Activated CD8-positive, alpha-beta T cell treated with anti-CD3 and anti-CD28 coated beads, Interleukin-2, amount 10 ng/mL, durations not matched to agents 7 days and 5 days (primary cell): ENCODE measurements at places on chromosomes 12 and 14. TPM values are rescaled to one million over a fixed set of nuclear protein-coding genes. Genes with fewer than 3 reads are reported as not detected.
A peak's percentile ranks its signal among the peaks of the same experiment; 100 is the strongest.

- DNase-seq = no peak
Observed at GRCh38 chr12:29707846-29708245, 75.9 kb downstream of the TMTC1 start.

DNA sequence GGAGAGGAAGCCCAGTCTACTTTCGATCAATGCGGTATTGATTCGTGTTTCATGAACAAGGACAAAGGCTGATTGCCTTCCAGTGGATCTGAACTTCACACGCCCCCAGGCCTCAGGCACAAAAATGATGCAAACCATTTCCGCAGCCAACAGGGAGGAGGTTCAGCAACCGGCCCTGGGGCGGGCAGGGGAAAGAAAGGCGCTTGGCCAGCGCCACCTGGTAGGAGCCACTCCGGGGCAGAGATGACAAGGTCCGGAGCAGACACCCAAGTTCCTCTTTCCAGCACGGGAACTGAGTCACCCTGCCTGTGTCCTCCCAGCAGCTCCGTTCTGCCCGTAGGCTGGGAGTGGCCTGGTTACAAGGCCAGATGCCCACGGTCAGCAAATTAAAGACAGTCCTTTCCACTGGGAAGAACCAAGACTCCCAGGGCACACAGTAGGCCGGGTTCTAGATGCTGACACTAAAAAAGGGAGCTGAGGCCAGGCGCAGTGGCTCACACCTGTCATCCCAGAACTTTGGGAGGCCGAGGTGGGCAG is 136.3 kb downstream of the SCARB1 start:
- no peak for DNase-seq

The CIROP gene
- total RNA-seq = not detected

DNA sequence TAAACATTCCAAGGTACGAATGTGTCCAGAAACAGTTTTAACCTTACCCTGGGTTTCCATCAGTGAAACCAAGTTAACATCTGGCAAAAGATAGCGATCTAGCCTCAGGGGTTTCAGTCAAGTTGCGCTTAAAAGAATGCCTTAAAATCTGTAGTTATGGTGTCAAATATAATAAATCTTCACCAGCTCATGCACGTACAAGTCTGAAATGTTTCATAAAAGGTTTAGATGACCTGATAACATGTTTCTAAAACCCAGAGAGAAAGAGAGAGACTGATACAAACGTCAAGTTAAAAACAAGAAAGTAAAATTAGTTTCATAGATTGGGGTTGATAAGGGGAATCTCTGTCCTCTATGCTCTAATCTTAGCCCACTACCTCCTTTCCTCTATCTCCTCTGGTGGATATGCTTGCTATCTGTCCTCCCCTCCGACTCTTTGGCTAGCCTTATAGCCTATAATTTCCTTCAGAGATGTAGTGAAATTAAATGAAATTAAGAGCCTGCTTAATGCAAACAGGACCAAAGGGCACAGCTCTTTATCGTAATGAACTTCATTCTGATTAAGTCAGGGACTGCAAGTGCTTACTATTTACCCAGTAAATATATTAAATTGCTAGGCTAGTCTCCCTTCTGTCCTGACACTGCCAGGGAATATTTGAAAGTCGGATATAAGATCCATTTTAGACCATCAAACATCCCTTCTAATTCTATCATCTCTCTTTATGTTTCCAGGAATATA is 18.4 kb upstream of the FOS start:
- DNase-seq = no peak

DNA sequence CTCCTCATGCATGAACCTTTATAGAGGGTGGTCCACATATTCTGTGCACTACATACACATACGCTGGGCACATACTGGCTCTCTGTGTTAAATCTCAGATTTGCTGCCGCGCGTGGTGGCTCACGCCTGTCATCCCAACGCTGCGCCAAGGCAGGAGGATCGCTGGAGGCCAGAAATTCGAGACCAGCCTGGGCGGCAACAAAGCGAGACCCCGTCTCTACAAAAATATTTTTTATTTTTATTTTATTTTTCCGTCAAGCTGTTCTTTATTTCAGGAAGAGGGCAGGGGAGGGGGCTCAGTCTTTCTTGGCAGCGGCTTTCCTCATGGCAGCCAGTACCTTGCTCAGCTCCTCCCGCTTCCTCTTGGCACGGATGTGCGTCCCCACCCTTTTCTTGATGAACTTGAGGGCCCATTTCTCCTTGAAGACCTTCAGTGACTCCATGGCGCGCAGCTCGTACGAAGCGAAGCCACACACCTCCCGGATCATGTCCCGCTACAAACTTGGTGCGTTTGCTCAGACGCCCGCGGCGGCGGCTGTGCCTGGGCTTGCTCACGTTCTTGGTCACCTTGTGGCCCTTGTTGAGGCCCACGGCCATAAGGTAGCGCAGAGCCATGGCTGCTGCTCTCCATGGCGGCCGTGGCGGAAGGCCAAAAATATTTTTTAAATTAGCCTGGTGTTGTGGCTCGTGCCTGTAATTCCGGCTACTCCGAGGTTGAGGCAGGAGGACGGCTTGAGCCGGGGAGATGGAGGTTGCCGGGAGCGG is 3.2 kb downstream of the DCAF4 start:
- no peak for DNase-seq

The CTSG gene
- 0.32 TPM for total RNA-seq

DNA sequence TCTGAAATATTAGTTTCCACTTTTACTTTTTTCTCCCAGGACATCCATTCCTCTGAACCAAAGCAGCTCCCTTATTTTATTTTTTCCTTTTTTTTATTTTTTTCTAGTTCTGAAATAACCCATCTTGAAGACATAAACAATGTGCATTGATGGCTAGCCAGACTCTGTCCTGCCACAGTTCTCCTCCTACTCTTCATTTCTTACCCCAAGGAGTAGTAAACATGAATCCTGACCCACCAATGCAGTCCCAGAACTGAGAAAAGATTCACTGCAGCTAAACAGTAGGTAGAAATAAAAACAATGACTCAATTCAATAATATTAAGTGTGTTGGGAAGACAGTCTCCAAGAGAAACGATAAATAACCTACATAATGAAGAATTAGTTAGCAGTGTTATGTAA is 65.7 kb upstream of the NOVA1 start:
- DNase-seq = no peak

- DNase-seq = no peak
Observed at GRCh38 chr12:93722835-93723567, 45.8 kb downstream of the CRADD start.

The PZP gene
- not detected for total RNA-seq

DNA sequence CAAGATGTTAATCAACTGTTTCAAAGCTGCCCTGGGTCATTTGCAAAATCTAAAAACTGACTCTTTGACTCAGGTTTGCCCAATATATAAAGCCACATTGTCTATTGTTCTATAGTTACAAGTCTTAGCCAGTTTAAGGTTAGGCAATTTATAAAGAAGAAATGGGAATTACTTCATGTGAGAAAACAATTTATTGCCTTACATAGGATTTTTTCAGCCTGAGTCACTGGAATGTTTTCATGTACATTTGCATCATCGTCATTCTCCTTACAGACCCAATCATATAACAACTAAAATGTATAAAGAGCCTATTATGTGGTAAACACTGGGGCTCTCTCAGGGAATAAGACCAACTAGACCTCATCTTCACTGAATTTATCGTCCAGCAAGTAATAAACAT is 100.3 kb upstream of the PLEKHG7 start:
- no peak for DNase-seq

GRCh38 chr12:26402648-26403047 is 207.3 kb downstream of the SSPN start:
- DNase-seq = no peak

The GPRC5D gene
- total RNA-seq = not detected

The CBX5 gene
- total RNA-seq = 148 TPM

The PUS1 gene
- 57.3 TPM for total RNA-seq

DNA sequence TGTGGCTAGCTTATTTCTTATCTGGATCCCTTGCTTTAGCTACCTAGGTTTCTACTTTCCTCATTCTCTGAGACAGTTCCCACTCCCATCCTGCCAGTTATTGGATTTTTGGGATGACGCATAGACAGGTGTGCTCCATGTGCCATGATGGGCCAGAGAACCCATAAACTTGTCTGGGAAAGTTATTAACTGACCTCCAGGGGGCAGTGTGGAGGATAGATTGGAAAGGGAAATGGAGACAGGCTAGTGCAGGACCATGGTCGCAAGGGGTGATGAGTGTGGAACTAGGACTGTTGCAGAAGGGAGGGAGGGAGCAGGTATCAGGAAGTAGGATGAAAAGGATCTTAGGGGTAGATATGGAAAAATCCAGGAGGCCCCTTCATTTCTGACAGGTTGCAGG is 80.3 kb downstream of the ESRRB start:
- DNase-seq = peak; percentile 60

The RIN3 gene
- total RNA-seq = 85.6 TPM

DNA sequence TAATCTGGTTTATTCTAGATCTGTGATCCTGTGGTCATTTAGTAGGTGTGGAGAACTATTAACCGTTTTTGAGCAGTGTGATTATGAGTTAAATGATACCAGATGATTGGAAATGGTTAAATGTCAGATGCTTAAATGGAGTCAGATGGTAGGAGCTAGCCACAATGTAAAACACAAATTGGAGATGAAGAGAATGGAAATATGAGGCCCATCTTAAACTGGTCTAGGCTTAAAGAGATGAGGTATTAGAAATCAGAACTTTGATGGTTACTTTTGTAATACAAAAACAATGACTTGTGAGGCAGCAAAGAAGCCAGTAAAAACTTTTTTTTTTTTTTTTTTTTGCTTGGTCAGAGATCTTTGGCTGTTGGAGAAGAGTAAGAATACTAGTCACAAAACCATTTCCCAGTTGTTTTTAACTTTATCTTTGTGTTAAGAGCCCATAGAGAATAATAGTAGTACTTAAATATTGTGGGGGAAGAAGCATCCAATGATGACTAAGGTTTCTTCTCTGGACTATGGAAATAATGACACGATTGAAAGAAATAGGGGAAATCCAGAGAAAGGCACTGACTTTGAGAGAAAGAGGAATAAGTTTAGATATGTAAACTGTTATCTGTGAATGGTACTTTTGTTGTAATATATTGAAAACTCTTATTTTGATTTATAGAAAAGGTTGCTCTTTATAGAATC is 95.9 kb downstream of the WNK1 start:
- no peak for DNase-seq

DNA sequence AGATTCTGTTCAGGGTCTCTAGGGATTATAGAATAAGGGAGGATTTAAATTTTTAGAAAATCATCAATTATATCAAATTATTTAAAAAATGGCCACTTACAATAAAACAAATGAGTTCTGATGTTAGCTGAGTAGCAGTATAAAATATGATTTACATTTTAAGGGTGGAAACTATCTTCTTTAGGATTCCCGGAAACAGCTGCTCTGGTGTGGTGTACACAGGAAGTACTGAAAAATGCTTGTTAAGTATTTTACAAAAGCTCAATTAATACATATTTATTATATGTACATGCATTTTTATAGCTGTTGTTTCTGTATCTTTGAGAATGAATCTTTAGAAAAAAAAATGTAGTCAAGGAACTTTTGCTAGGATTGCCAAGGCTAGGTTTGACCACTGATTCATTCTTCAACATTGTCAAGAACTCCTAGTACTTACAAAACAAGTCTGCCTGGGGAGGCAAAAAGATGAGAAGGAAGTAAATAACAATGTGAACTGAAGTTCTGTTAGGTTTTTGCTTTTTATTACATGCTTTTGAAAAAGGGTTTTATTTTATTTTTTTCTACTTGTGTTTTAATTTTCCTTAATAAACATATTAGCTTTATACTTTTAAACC is 48.0 kb downstream of the ARF6 start:
- peak; percentile 44 for DNase-seq

The TPH2 gene
- not detected for total RNA-seq

The SERPINA3 gene
- total RNA-seq = not detected

DNA sequence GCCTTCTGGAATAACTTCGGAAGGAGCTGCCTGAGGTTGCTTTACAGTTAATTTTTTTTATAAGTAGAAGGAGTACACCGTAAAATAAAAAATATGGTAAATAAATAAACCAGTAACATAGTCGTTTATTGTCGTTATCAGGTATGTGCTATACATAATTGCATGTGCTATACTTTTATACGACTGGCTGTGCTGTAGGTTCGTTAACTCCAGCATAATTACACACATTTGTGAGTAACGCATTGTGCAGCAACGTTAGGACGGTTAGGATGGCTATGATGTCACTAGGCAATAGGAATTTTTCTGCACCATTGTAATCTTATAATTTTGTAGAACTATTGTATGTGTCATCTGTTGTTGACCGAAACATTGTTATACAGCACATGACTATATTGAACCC is 8.5 kb downstream of the EXD2 start:
- DNase-seq = no peak

The TMEM121 gene
- total RNA-seq = 8.6 TPM

DNA sequence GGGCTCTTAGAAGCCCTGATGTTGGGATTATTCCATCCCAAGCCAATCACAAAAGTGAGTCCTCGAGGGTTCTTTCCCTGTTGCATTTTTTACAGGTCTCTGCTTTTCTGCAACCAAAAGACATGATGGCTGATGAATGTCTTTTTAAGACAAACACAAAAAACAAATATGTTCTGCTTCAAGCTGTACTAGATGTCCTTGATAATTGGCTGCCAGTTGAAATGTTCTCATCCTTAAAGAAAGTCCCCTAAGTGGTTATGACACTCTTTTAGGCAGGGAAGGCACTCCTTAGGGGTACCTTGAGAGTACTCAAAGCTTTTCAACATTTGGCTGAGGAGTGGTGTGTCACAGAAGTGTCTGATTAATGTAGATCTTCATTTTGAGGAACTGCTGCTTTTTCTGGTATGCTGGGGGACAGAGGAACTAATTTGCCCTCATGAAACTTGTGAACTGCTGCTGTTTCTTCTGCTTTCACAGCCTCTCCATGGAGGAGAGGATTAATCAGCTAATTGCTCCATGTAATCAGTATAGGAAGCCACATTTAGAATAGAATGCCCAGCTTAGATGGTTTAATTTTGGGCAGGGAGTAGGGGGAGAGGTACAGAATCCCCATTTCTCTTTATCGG is 22.8 kb upstream of the IGF1 start:
- no peak for DNase-seq

The FAM222A gene
- total RNA-seq = 1.9 TPM

The FSCB gene
- not detected for total RNA-seq

The BICDL1 gene
- total RNA-seq = 64.8 TPM

GRCh38 chr14:90644882-90645281 is 171.3 kb downstream of the TTC7B start:
- no peak for DNase-seq

DNA sequence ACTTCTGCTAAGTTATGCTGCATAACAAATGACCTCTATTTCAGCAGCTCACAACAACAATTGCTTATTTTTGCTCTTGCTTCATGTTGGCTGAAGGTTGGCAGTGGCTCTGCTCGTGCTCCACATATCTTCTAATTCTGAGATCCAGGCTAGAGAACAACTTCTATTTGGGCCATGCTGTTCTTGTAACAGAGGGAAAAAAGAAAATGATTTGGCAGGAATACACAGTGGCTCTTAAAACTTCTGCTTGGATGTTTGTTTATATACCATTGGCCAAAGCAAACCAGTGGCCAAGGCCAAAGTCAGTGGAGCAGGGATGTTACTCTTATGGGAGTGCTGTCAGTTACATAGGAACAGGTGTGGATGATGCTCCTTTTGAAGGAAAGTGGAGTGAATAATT is 32.1 kb downstream of the GPHN start:
- no peak for DNase-seq

GRCh38 chr12:80033448-80033847 is 65.9 kb upstream of the OTOGL start:
- DNase-seq = no peak

The WSCD2 gene
- total RNA-seq = not detected
